ENCODE measurements at places on chromosomes 4 and X.

DNA sequence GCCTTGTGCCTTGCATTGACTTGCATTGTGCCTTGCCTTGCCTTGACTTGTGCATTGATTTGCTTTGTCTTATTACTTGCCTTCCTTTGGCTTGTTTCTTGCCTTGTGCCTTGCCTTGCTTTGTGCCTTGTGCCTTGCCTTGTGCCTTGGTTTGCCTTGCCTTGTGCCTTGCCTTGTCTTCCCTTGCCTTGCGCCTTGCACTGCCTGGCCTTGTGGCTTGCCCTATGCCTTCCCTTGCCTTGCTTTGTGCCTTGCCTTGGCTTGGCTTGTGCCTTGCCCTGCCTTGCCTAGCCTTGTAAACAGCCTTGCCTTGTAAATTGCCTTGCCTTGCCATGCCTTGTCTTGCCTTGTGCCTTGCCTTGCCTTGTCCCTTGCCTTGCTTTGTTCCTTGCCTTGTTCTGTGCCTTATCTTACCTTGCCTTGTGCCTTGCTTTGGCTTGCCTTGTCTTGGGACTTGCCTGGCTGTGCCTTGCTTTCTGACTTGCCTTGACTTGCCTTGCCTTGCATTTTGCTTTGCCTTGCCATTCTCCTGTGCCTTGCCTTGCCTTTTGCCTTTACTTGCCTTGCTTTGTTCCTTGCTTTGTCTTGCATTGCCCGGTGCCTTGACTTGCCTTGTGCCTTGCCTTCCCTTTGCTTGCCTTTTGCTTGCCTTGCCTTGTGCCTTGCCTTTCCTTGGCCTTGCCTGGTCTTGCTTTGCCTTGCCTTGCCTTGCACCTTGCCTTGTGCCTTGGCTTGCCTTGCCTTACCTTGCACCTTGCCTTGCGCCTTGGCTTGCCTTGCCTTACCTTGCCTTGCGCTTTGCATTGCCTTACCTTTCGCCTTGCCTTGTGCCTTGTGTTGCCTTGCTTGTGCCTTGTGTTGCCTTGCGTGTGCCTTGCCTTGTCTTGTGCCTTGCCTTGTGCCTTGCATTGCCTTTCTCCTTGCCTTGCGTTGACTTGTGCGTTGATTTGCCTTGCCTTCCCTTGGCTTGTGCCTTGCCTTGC, 97.5 kb downstream of the TAB3 start:
- no peak for DNase-seq

GRCh38 chr4:81237791-81238190, 22.8 kb upstream of the PRKG2 start:
- no peak for DNase-seq

- DNase-seq = no peak
These were observed 344.8 kb downstream of the ZNF674 start for GRCh38 chrX:46200413-46200812.

DNA sequence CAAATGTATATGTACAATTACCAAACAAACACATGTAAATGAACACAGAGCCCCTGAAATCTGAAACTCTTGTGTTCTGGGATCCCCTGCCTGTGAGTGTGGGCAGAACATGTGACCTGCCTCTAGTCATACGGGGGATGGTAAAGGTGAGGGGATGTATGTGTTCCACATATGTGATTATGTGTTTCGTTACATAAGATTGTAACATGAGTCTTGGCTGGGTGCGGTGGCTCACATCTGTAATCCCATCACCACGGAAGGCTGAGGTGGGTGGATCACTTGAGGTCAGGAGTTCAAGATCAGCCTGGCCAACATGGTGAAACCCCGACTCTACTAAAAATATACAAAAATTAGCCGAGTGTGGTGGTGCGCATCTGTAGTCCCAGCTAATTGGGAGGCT, 37.1 kb upstream of the SLC2A9 start:
- DNase-seq = no peak

DNA sequence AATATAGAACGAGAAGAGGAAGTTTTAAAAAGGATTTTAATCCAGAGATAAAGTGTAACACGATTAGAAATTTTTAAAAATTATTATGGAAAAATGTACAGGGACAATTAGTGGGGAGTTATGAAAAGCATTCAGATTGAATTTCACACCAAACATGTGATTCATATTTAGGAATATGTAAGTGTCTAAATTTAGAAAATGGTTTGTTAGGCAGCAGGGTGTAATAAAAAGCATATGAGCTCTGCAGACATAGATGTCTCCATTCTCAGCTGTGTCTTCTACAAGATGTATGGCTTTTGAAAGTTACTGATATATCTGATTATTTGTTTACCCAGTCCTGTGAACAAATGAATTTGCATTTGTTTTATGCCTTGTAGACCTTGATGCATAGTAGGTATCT, 638.9 kb upstream of the AGA start:
- no peak for DNase-seq

GRCh38 chr4:101175896-101176676, 171.2 kb downstream of the PPP3CA start:
- no peak for DNase-seq

DNA sequence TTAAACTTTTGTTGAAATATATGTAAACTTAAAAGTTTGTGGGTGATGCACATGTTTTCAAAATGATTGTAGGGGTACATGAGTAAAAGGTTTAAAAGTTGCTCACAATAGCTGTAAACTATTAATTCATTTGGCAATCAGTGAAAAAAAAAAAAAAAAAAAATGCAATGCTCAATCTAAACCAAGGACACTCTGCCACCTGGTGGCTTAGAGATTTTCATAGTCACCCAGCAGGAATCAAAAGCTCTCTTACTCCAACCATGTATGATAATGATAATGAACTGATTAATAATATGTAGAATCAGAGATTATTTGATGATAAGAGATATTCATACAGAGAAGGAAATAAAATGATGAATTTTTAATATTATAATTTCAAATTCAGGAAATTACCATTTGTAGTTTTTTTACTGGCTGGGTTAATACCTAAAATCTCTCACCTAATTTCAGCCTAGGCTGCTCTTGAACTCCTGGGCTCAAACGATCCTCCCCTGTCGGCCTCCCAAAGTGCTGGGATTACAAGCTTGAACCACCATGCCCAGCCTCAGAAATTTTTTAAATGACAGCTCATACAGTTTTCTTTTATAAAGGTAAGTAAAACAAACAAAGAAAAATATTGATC, 46.9 kb upstream of the SLC25A4 start:
- no peak for DNase-seq

DNA sequence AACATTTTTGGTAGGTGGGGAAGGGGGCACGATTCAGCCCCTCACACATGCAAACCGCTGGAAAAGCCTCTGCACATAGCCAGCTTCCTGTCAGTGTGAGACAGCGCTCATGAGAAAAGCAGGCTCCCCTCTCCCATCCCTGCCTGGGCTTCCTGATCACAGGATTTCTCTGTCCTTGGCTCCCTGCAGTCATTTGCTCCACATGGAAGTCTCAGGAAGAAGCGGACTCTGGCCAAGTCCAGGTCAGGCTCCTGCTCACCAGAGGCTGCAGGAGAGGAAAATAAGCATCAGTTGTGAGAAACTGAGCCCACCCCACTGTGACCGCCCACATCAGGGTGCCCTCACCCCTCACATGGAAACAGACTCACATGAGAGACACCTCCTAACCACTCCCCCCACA, 664.3 kb upstream of the TENM3 start:
- DNase-seq = no peak

DNA sequence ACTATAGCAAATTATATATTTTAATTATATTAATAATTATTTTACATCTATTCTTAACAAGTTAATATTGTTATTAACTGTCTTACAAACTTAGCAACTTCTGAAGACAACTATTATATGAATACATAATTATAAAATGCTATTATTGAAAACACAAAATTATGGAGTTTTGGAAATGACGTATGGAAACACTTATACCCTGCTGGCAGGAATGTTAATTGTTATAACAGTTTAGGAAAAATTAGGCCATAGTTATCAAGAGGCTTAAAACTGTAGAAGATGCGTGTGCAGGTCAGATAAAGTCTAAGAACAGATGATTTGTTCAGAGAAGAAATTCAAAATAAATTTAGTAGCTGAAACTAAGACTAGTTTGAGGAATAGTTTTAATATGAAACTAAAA, 211.7 kb downstream of the FAT4 start:
- DNase-seq = no peak

- peak; percentile 6 for DNase-seq
These were observed 1.1 kb downstream of the SOWAHB start for GRCh38 chr4:76896614-76897535.

- no peak for DNase-seq
These were observed 271.2 kb downstream of the NLGN4X start for GRCh38 chrX:5957506-5957905.

Data from stimulated activated naive CD4-positive, alpha-beta T cell treated with Interleukin-2 at 50 U/mL for 16 hours (primary cell).